ENCODE measurements at places on chromosomes 4 and X.

DNA sequence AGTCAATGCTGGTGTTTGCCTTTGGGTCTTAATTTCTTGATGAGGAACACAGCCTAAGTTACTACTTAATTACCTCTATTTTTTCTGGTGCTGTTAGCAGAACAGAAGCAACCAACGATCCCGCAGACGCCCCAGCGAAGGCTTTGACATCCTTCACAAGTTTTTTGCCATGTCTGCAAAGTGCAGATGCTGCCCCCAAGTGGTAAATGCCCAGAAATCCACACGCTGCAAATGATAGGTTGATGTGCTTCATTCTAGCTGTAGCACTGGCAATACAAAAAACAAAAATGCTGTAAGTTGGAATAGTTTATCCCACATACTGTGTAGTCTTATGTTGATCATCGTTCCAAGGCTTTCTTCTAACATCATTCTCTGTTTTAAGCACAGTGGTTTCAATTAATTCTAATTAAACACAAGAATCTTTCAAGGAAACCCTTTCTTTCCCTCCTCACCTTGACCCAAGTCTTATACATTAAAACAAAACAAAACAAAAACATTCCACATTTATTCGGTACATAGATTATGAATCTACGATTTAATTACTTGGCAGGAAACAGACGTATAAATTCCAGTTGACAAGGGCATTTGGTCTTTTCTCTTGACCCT lies 1.2 kb downstream of the PNPLA4 start:
- H3K27ac ChIP-seq: no peak overlapping the region
- DNase-seq: peak; percentile 9
- no peaks in the 10 kb centered on the region for H3K27me3 ChIP-seq
- H3K4me1 ChIP-seq: no peaks in the 10 kb centered on the region
- no peaks in the 10 kb centered on the region for H3K36me3 ChIP-seq

DNA sequence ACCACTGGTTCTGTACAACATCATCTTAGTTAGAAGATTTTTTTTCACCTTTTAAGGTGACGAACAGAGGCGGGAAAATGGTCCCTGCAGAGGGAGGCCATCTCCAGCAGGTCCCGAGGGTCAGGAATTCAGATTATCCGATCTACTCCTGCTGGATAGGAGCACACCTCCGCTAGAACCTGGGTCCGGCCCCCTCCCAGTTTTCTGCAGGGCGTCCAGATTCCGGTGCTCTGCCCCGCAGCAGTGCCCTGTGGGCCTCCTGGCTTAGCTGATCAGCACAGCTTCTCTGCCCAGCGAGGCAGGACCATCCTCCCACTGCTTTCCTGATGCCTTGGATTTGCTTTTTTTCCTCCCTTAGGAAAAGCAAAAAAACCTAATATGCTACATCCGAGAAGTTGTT lies 2.3 kb downstream of the TBL1X start:
- H3K27me3 ChIP-seq: no peaks in the 10 kb centered on the region
- H3K4me3 ChIP-seq: peak overlapping the region; percentile 73
- no peak overlapping the region for H3K27ac ChIP-seq
- H3K4me1 ChIP-seq: peaks cover 7% of the 10 kb centered on the region

- no peaks in the 10 kb centered on the region for H3K27me3 ChIP-seq
- no peak overlapping the region for H3K4me3 ChIP-seq
- no peak for DNase-seq
- no peaks in the 10 kb centered on the region for H3K4me1 ChIP-seq
- no peak overlapping the region for H3K27ac ChIP-seq
Observed at GRCh38 chr4:14592950-14593349, 409.3 kb upstream of the CPEB2 start.

GRCh38 chr4:182067828-182068227 lies 175.4 kb upstream of the TENM3 start:
- no peak for DNase-seq
- H3K27ac ChIP-seq: no peak overlapping the region
- H3K36me3 ChIP-seq: no peaks in the 10 kb centered on the region
- H3K27me3 ChIP-seq: no peaks in the 10 kb centered on the region
- H3K4me1 ChIP-seq: peaks cover 5% of the 10 kb centered on the region

GRCh38 chr4:125008676-125009075 lies 296.1 kb upstream of the ANKRD50 start:
- H3K27me3 ChIP-seq: no peaks in the 10 kb centered on the region
- H3K27ac ChIP-seq: no peak overlapping the region
- peaks cover 3% of the 10 kb centered on the region for H3K36me3 ChIP-seq

DNA sequence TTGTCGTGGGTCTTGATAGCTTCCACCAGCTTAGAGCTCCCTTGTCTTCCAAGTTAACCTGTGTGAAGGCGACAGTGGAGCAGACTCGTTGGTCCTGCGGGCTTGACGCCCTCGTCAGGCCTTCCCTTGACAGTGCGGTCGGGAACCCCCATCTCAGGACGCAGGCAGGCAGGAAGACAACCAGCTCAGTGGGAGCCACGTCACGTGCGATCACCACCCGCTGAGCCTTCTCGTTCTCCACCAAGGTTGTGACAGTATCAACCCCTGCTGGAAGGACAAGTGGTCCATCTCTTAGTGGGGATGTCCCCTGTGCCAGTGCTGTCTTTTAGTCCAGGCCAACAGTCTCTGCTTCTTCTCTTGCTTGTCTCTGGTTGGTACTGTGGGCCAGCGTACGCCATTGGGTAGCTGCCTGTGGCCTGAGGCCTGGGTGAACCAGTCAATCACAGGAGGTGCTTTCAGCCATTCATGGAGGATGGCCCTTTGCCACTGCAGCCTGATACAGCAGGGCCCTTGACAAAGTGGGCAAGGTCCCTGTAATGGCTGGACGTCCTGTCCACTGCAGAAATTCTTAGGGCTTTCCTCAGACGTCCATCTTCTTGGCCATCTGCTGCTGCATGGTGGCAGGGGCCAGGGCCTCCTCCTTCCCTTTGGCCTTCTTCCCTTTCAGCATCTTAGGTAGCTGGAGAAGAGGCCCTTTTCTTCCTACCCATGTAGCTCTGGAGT lies 31.4 kb downstream of the RGS12 start:
- peak; percentile 49 for DNase-seq
- H3K4me3 ChIP-seq: no peak overlapping the region
- H3K27me3 ChIP-seq: no peaks in the 10 kb centered on the region
- H3K36me3 ChIP-seq: no peaks in the 10 kb centered on the region
- H3K27ac ChIP-seq: no peak overlapping the region

- H3K27me3 ChIP-seq: no peaks in the 10 kb centered on the region
- H3K36me3 ChIP-seq: no peaks in the 10 kb centered on the region
- H3K4me3 ChIP-seq: no peak overlapping the region
- H3K4me1 ChIP-seq: no peaks in the 10 kb centered on the region
- H3K27ac ChIP-seq: no peak overlapping the region
- DNase-seq: no peak
Observed at GRCh38 chrX:7019555-7019954, 128.0 kb upstream of the STS start.

- no peak overlapping the region for H3K27ac ChIP-seq
- no peaks in the 10 kb centered on the region for H3K36me3 ChIP-seq
- H3K4me3 ChIP-seq: no peak overlapping the region
- H3K27me3 ChIP-seq: 0 out of 2 replicates have a peak, but pooled peaks cover 2% of the 10 kb centered on the region
- no peaks in the 10 kb centered on the region for H3K4me1 ChIP-seq
- DNase-seq: no peak
Observed at GRCh38 chr4:154329939-154330338, 161.7 kb downstream of the DCHS2 start.

- no peaks in the 10 kb centered on the region for H3K27me3 ChIP-seq
- H3K4me3 ChIP-seq: no peak overlapping the region
- H3K27ac ChIP-seq: no peak overlapping the region
Observed at GRCh38 chr4:112910109-112910736, 139.2 kb upstream of the ANK2 start.

DNA sequence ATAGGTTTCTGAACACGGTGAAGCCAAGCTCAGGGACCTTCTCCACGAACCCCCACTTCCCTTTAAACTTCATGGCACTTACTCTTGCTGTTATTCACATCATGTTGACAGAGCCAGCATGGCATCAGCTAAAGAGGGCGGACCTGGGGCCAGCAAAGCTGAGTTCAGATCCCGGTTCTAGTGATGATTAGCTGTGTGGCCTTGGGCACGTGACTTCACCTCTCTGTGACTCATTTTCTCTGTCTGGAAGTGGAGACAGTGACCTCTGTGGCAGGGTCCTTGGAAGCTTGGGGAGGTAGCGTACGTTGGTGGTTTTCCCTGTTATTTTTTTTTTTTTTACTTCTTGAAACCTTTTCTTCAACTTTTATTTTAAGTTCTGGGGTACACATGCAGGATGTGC lies 13.4 kb downstream of the EVC start:
- H3K4me3 ChIP-seq: no peak overlapping the region
- H3K27me3 ChIP-seq: no peaks in the 10 kb centered on the region
- no peak for DNase-seq
- no peaks in the 10 kb centered on the region for H3K4me1 ChIP-seq
- H3K27ac ChIP-seq: no peak overlapping the region

DNA sequence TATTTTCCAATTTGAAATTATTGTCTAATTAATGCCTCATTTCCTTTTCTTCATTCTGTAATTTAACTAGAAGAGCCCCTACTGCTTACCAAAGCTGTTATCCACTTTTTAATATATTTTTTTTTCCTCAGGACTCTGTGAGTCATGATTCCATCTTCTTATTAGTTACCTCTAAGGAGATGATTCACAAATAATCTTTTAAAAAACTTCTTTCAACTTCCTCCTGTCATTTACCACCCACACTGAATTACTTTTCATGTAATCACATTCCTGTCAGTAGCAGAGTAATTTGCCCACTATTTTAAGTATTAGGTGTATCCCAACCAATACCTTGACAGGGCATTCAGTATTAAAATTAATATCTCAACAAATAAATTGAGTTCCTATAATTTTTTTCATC lies 470.9 kb upstream of the ADGRL3 start:
- no peak overlapping the region for H3K4me3 ChIP-seq
- H3K4me1 ChIP-seq: no peaks in the 10 kb centered on the region
- no peak overlapping the region for H3K27ac ChIP-seq

DNA sequence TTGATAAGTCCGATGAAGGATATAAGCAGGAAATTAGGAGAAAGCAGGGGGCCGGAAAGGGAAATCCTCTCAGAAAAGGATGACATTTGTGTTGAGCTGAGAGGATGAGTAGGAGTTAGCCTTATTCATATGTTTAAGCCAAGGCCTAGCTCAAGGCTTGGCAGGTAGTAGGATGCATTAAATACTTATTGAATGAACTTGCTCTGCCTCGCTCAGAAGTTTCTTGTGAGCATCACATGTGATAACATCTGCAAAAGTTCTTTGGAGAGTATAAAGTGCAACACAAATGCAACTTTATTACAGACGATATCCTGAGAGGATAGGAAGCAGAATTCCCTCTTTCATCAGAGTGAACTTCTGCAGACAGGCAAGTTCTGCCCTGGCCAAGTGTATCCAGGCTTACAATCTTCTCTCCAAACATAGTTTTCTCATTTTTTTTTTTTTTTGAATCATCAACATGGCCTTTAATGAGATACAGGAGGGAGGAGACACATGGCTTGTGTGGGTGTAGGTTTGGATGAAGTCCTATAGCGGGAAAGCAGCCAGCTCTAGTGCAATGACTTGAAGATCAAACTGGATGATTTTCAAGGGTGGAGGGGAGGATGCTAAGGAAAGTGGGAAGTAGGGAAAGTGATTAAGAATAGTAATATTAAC lies 48.1 kb downstream of the LUZP4 start:
- no peak overlapping the region for H3K27ac ChIP-seq
- no peak overlapping the region for H3K4me3 ChIP-seq
- no peaks in the 10 kb centered on the region for H3K4me1 ChIP-seq
- DNase-seq: no peak
- no peaks in the 10 kb centered on the region for H3K36me3 ChIP-seq

- no peaks in the 10 kb centered on the region for H3K36me3 ChIP-seq
- no peaks in the 10 kb centered on the region for H3K4me1 ChIP-seq
- no peaks in the 10 kb centered on the region for H3K27me3 ChIP-seq
Observed at GRCh38 chrX:10537308-10537707, 83.1 kb downstream of the MID1 start.

DNA sequence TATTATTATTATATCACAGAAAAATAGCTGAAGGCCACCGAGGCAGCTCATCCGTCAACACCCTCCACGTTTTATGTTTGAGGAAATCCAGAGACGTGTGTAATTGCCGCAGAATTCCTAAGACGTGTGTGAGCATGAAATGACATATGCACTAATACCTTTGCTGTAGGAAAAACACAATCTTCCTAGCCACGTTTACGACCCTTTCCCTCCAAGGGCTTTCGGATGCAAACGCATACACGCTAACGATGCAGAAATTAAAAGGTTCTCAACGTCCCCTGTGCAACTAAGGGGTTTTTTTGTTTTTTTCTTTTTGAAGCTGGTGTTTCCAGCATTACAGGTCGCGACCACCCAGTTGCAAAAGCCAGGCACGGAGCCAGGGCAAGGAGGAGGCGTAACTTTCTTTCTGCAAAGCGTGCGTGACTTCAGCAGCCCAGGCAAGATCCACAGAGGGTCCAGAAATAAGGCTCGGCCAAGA lies 33.8 kb downstream of the CRLF2 start:
- DNase-seq: peak; percentile 48
- H3K27ac ChIP-seq: no peak overlapping the region
- H3K27me3 ChIP-seq: no peaks in the 10 kb centered on the region
- peak overlapping the region; percentile 3 for H3K4me3 ChIP-seq
- H3K36me3 ChIP-seq: no peaks in the 10 kb centered on the region
- peaks cover 8% of the 10 kb centered on the region for H3K4me1 ChIP-seq

DNA sequence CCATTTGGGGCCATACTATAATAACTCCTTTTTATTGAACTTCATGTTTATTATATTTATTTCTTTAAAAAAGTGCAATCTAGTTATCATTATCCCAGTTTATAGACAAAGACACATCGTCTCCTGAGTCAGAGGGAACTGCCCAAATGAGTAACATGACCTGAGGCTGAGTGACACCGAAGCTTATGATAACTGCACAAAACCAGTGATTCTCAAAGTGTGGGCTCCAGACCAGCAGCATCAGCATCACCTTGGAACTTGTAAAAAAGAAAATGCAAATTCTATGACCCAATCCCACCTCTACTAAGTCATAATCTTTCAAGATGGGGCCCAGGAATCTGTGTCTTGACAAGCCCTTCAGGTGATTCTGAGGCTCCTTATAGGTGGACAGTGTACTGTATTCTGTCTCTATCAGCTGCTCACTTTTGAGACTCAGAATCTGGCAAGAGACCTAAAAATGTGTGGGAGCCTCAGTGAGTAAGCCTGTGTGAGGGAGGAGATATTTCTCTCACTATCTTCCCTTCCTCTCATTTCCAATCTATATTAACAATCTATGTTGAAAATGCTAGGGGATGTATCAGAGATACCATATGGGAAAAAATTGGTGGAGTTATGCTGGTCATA lies 147.0 kb downstream of the PACRGL start:
- H3K27me3 ChIP-seq: no peaks in the 10 kb centered on the region
- DNase-seq: no peak
- no peaks in the 10 kb centered on the region for H3K36me3 ChIP-seq
- H3K27ac ChIP-seq: no peak overlapping the region
- H3K4me3 ChIP-seq: no peak overlapping the region
